Chondrocyte (in vitro differentiated cells): ENCODE measurements at places on chromosomes 16 and 17. TPM values are rescaled to one million over a fixed set of nuclear protein-coding genes. Genes with fewer than 3 reads are reported as not detected.

Gene GRAP
- total RNA-seq, result 0.13 to 0.35 TPM in 2 of 3 replicates, not detected in the other

Gene EME1
- total RNA-seq, result 1.9 to 6.8 TPM (median 2.5 TPM) in 3 replicates

Gene KRT23
- total RNA-seq, result not detected in 3 replicates

Gene KNOP1
- 20.0 to 24.7 TPM (median 20.4 TPM) in 3 replicates for total RNA-seq

Gene ZP2
- total RNA-seq, result not detected in 3 replicates

GRCh38 chr17:48562934-48563333 lies 15.2 kb downstream of the HOXB4 start:
- H3K27me3 ChIP-seq, result peaks cover 57% of the 10 kb centered on the region
- no peaks in the 10 kb centered on the region for H3K36me3 ChIP-seq
- no peak overlapping the region for H3K4me3 ChIP-seq
- H3K4me1 ChIP-seq, result no peaks in the 10 kb centered on the region
- no peak for DNase-seq

DNA sequence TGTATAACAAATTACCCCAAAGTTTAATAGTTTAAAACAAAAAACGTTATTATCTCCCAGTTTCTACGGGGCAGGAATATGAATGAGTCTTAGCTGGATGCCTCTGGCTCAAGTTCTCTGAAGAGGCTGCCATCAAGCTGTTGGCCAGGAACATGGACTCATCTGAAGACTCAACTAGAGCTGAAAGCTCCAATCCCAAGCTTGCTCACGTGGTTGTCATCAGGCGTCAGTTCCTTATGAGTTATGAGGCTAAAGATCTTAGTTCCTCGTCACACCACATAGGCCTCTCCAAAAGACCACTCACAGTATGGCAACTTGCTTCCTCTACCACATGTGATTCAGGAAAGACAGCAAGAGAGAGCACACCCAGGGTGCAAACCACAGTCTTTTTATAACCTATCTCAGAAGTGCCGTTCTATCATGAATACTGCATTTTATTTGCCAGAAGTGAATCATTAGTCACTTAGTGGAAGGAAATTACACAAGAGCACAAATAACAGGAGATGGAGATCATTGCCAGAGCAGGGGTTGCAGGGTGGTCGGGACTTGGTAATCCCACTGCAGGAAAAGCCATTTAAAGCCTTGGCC lies 48.7 kb upstream of the NLK start:
- H3K4me3 ChIP-seq, result no peak overlapping the region
- H3K36me3 ChIP-seq, result peaks cover 2% of the 10 kb centered on the region
- H3K27me3 ChIP-seq, result peaks cover 21% of the 10 kb centered on the region
- no peak overlapping the region for H3K27ac ChIP-seq
- H3K4me1 ChIP-seq, result no peaks in the 10 kb centered on the region

DNA sequence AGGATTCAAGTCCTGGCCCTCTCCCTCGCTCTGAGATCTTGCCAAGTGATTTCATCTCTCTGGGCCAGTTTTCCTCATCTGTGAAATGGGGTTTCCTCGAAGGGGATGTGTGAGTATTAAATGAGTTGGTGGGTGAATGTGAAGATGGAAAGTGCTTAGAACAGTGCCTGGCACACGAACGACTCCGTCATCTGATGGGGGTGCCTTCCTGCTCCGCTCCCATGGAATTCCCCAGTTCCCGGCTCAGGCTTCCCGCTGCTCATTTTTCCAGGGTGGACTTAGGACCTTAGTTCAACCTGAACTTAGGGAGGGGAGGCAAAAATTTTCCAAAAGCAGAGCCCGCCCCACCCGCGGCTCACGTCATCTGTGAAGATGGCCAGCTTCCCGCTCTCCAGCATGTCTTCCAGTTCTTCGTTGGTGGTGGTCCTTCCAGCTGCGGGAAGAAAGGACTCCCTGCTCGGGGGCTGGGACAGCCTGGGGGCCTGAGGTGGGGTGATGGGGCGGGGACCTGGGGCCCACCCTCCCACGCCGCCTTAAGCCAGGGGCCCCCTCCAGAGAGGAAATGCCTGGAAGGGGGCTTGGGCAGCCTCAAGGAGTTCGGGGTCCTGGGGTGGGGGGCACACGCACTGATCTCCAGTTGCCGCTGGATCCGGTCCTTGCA lies 11.4 kb downstream of the HSD3B7 start:
- no peaks in the 10 kb centered on the region for H3K27me3 ChIP-seq
- peaks cover 31% of the 10 kb centered on the region for H3K4me1 ChIP-seq
- H3K27ac ChIP-seq, result peak overlapping the region; percentile 58
- DNase-seq, result no peak

- H3K36me3 ChIP-seq, result peaks cover 10% of the 10 kb centered on the region
- H3K27ac ChIP-seq, result no peak overlapping the region
- no peak overlapping the region for H3K4me3 ChIP-seq
Measured at GRCh38 chr17:29793501-29793900, 136.5 kb downstream of the SSH2 start.

- H3K4me1 ChIP-seq, result no peaks in the 10 kb centered on the region
- no peak overlapping the region for H3K4me3 ChIP-seq
- H3K36me3 ChIP-seq, result peaks cover 17% of the 10 kb centered on the region
- no peak overlapping the region for H3K27ac ChIP-seq
Measured at GRCh38 chr16:68866933-68867332, 23.6 kb downstream of the TANGO6 start.

- peaks cover 20% of the 10 kb centered on the region for H3K36me3 ChIP-seq
- H3K4me1 ChIP-seq, result peaks cover 18% of the 10 kb centered on the region
- DNase-seq, result no peak
- no peak overlapping the region for H3K4me3 ChIP-seq
- H3K27ac ChIP-seq, result no peak overlapping the region
Measured at GRCh38 chr17:20944014-20944865, 98.6 kb downstream of the USP22 start.

GRCh38 chr16:86573215-86573614 lies 5.1 kb upstream of the FOXL1 start:
- H3K36me3 ChIP-seq, result peaks cover 35% of the 10 kb centered on the region
- no peak for DNase-seq
- H3K27me3 ChIP-seq, result no peaks in the 10 kb centered on the region
- peak overlapping the region; percentile 91 for H3K4me3 ChIP-seq
- peaks cover 71% of the 10 kb centered on the region for H3K4me1 ChIP-seq

DNA sequence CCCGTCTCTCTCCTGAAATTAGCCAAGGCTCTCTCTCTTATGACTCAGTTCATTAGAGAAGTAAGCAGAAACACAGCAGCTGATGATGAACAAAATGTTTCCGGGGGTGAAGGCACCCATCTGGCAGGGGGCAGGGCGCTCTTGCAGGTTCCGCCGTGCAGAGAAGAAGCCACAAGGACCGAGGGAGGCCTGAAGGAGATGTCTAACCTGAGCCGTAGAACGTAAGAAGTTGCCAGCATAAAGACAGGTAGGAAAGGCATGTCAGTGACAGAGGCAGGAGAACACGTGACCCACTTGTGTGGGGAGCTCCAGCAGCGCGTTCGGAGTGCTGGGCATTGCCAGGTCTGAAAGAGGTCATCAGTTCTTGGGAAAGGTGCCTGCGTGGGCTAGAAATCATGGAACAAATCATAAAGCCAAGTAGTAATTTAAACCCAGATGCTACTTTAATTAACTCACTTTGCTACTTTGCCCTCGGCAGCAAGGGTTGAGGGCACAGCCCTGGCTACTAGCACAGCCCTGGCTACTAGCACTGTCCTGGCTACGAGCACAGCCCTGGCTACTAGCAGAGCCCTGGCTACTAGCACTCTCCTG lies 198.6 kb downstream of the RPTOR start:
- no peak overlapping the region for H3K4me3 ChIP-seq
- H3K36me3 ChIP-seq, result peaks cover 15% of the 10 kb centered on the region
- H3K4me1 ChIP-seq, result no peaks in the 10 kb centered on the region
- H3K27me3 ChIP-seq, result no peaks in the 10 kb centered on the region
- no peak overlapping the region for H3K27ac ChIP-seq

DNA sequence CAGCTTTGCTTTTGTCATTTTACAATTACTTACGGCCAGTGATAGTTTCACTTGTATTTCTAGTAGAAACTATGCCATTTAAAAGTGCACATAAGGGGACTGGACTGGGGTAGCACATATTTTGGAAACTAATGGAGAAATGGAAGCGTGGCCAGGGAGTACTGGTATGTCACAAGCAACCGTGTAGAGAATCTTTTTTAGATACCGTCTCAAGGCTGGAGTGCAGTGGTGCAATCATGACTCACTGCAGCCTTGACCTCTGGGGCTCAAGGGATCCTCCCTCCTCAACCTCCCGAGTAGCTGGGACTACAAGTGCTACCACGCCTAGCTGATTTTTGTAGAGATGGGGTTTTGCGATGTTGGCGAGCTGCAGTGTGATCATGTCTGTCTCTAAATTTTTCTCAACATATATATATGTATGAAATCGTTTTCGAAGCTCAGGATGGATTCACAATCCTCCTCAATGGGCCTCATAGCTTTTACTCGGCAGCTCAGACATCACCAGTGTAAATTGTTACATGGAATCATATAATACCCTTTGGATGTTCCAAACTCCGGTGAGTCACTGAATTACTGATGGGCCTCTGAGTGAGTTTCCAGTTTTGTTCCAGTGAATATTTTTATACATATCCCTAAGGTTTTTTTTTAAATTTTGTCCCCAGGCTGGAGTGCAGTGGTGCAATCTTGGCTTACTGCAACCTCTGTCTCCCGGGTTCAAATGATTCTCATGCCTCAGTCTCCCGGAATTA lies 51.7 kb downstream of the ZNF778 start:
- H3K27ac ChIP-seq, result peak overlapping the region; percentile 57
- H3K27me3 ChIP-seq, result no peaks in the 10 kb centered on the region
- no peak overlapping the region for H3K4me3 ChIP-seq
- peaks cover 13% of the 10 kb centered on the region for H3K4me1 ChIP-seq

DNA sequence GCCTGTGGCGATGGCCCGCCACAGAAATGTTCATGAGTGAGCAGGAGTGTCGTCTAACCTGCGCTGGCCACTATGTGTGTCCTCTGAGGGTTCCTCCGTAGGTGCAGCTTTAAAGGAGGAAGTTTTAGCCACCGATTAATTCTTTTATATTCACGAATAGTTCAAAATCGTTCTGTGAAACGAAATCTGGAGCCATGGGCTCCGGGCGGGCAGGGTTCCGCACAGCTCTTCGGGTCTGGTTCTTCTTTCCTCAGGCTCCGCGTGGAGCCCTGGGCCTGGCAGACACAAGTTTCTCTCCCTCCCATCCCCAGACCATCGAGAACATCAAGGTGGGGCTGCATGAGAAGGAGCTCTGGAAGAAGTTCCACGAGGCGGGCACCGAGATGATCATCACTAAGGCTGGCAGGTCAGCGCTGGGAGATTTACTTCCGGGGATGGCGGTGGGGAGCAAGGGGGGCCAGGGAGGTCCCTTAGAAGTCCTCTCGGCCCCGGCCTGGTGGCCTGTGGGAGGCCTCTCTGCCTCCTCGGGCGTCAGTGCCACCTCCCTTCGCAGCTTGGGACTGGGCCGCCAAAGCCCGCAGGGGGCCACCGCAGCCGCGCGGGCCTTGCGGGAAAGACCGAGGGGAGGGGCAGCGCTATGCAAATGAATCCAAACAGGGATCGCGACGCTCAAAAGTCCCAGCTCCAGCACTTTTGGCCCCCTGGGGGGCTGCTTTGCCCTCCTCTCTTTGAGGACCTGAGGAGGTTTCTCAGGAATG lies 5.2 kb downstream of the TBX4 start:
- peaks cover 14% of the 10 kb centered on the region for H3K36me3 ChIP-seq
- peaks cover 84% of the 10 kb centered on the region for H3K27me3 ChIP-seq
- DNase-seq, result no peak
- no peak overlapping the region for H3K27ac ChIP-seq

- H3K27me3 ChIP-seq, result peaks cover 13% of the 10 kb centered on the region
- H3K27ac ChIP-seq, result no peak overlapping the region
- H3K36me3 ChIP-seq, result no peaks in the 10 kb centered on the region
- DNase-seq, result no peak
- no peak overlapping the region for H3K4me3 ChIP-seq
Measured at GRCh38 chr17:61480414-61480807, 28.2 kb downstream of the TBX4 start.

DNA sequence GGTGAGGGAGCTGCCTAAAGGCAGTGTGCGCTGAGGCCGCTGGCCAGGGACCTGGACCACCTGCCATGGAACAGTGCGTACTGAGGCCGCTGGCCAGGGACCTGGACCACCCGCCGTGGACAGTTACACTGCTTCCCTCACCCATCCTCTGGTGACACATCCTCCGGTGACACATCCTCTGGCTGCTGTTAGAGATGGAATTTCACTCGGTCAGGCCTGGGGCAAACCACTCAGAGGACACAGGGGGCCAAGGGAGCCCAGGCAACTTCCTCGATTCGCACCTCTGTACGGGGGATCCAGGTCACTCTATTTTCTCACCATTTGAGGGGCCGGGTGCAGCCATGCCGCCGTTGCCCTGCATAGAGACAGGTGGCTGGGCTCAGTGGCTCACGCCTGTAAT lies 32.4 kb upstream of the RPTOR start:
- no peaks in the 10 kb centered on the region for H3K27me3 ChIP-seq
- no peak for DNase-seq
- H3K4me3 ChIP-seq, result no peak overlapping the region
- H3K4me1 ChIP-seq, result peaks cover 21% of the 10 kb centered on the region

- DNase-seq, result no peak
- H3K36me3 ChIP-seq, result peaks cover 13% of the 10 kb centered on the region
- H3K27ac ChIP-seq, result no peak overlapping the region
- no peaks in the 10 kb centered on the region for H3K27me3 ChIP-seq
- H3K4me1 ChIP-seq, result peaks cover 6% of the 10 kb centered on the region
Measured at GRCh38 chr17:82803606-82804005, 36.2 kb downstream of the ZNF750 start.

- H3K4me3 ChIP-seq, result peak within 1 kb of the TSS; percentile 81
- no peaks in the 10 kb centered on the region for H3K36me3 ChIP-seq
- no peak for DNase-seq
Measured at GRCh38 chr16:49855822-49856671, at the start of gene ZNF423. TSS of gene ZNF423 (minus strand) at chr16:49856112. CDS start at chr16:49855774, 338 bp downstream.

- H3K27me3 ChIP-seq, result no peaks in the 10 kb centered on the region
- peaks cover 26% of the 10 kb centered on the region for H3K4me1 ChIP-seq
- DNase-seq, result no peak
Measured at GRCh38 chr17:82283208-82283749, 9.8 kb upstream of the CSNK1D start.

DNA sequence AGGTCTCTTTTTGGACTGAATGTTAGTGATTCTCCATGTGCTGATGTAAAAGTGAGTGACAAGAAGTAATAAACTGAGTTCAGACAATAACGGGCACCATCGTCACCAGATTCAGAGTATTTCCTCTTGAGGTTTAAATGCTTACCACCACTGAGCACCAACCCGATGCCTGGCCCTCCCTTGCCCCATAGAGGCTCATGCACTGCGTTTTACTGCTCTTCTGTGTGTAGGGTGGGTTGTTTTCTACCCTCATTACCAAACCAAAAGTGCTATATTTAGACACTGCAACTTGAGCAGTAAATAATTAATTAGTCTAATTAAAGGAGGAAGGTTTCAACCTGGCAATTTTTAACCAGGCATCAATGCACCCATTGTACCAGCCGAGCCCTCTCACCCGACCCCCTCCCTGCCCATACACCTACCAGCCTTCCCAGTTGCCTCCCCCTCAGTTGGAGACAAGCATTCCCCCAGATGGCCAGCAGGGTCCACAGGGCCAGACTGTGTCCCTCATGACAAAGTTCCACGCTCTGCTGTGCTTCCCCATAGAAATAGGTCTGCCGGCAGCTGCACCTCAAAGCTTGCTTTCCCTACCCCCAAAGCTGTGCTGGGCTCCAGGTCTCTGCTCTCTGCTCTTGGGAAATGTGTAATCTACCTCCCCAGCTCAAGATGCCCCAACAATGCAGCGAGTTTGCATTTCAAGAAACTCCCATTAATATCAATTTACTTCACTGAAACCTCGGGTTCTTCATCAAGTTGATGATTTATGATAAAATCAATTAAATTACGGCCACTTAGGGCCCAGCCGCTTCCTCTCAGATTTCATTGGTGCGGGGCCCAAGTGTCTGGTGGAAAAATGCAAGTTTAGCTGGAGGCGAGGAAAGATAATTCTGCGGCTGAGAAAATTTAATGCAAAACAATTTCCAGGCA lies 16.0 kb downstream of the HOXB4 start:
- H3K27me3 ChIP-seq, result peaks cover 64% of the 10 kb centered on the region
- H3K36me3 ChIP-seq, result no peaks in the 10 kb centered on the region
- H3K4me3 ChIP-seq, result no peak overlapping the region
- H3K27ac ChIP-seq, result no peak overlapping the region
